ENCODE measurements at places on chromosomes 7 and 10. TPM values are rescaled to one million over a fixed set of nuclear protein-coding genes. Genes with fewer than 3 reads are reported as not detected.

STOX1 gene
- 4.0 TPM for total RNA-seq

RALA gene
- 44.1 TPM for total RNA-seq

DNA sequence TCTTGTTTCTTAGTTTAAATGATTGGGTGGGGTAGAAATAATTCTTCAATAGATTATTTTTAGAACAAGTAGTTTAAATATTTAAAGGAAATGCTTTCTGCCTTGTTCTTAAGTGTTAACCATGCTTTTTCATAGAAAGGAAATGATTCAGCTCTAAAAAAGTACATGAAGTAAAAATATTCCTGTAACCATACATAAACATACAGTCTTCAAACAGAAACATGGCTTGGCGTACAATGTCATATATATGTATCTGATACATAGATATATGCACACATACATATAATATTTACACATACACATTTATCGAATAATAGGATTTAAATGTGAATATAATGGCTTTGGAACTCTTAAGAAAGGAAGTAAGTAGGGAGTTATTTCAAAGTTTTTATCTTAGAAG, 84.4 kb downstream of the RUNDC3B start:
- H3K27me3 ChIP-seq: no peaks in the 10 kb centered on the region
- H3K4me3 ChIP-seq: no peak overlapping the region
- no peak overlapping the region for H3K27ac ChIP-seq
- DNase-seq: no peak
- H3K36me3 ChIP-seq: no peaks in the 10 kb centered on the region
- no peaks in the 10 kb centered on the region for H3K4me1 ChIP-seq

- no peak overlapping the region for H3K27ac ChIP-seq
- H3K36me3 ChIP-seq: no peaks in the 10 kb centered on the region
- no peaks in the 10 kb centered on the region for H3K4me1 ChIP-seq
- no peak for DNase-seq
- no peak overlapping the region for H3K4me3 ChIP-seq
These were observed 53.8 kb downstream of the GRID1 start for GRCh38 chr10:86312701-86313270.

DNA sequence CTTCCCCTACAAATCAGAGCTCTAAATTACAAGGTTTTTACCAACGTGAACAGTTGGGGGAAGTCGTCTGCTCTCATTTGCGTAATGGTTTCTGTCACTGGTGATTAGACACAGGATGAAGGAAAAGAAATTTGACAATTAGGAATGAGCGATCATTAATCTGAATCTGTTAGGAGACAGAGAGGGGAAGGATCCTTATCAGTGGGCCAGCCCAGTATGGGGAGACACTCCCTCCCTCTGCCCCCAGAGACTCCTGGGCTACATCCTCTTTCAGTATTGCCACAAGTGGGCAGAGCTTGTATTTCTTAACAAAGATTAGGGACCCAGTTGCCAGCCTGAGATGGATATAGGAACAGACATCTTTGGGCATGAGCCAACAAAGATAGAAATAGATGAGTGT, 15.5 kb downstream of the HIF1AN start:
- H3K27ac ChIP-seq: no peak overlapping the region
- H3K36me3 ChIP-seq: peaks cover 31% of the 10 kb centered on the region
- no peak for DNase-seq
- no peaks in the 10 kb centered on the region for H3K27me3 ChIP-seq

DNA sequence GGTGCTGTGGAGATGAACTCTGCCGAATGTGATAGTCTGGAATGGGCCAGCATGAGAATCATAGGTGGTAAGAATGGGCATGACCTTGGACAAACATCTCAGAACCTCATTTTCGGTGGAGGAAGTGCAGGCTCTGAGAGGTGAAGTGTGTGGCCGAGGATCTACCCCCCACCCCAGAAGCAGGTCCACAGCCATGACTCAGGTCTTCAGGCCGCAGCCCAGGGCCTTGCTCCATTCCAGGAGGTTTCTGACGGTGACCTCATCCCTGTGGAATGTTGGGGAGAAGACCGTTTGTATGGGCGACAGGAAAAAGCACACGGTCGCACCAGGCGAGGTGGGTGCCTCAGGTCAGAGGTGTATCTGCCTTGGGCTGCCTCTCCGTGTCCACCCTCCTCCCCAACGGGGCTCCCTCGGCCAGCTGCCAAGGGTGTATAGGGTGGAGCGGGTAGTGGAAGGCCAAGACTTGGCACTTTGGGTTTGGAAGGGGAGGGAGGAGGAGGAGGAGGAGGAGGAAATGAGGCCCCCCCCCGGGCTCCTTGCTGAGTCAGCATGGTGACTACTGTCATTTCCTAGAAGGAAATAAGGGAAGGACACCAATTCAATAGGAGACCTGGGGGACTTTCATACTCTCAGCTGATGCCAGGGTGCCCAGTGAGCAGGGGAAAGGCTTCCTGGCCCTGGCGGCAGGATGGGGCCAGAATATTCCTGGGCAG, 168.0 kb upstream of the RHEB start:
- H3K36me3 ChIP-seq: no peaks in the 10 kb centered on the region
- H3K4me1 ChIP-seq: peaks cover 28% of the 10 kb centered on the region
- no peaks in the 10 kb centered on the region for H3K27me3 ChIP-seq
- DNase-seq: no peak
- H3K27ac ChIP-seq: peak overlapping the region; percentile 76
- no peak overlapping the region for H3K4me3 ChIP-seq

GRCh38 chr7:24685708-24686107, 71.6 kb downstream of the GSDME start:
- peaks cover 23% of the 10 kb centered on the region for H3K36me3 ChIP-seq
- no peak overlapping the region for H3K4me3 ChIP-seq
